Fibroblast of mammary gland (primary cell): ENCODE measurements at places on chromosomes 6 and 20.

GRCh38 chr20:1664911-1665310 lies 7.3 kb upstream of the SIRPG start:
- no peak for DNase-seq

DNA sequence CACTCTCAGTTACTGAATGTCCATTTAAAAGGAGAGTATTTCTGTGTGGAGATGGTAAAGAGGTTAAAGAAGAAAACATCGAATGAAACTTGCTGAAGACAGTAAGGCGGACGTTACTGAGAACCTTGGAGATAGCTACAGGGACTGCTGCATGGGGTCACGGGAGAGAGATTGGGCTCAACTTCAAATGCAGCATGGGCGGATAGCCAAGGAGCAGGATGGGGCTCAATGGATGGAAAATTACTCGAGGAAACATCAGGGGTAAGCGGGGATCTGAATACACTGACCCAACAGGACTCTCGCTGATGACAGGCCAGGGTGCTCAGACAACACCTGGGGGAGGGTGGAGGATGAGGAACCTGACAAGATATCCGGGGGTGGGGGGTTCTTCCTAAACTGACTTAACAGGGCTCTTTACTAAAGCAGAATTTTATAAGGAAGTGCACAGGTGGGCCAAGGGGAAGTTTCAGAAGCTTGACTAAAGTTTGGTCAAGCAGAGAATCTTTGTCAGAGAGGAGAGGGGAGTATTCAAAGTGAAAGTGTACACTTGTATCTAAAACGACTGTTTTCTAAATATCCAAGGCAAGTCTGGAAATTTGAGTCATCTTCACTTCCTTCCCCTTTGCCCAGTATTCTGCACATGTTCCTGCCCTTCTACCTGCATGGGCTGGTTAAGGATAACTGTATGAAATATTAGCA lies 22.8 kb downstream of the ECT2L start:
- DNase-seq = no peak

DNA sequence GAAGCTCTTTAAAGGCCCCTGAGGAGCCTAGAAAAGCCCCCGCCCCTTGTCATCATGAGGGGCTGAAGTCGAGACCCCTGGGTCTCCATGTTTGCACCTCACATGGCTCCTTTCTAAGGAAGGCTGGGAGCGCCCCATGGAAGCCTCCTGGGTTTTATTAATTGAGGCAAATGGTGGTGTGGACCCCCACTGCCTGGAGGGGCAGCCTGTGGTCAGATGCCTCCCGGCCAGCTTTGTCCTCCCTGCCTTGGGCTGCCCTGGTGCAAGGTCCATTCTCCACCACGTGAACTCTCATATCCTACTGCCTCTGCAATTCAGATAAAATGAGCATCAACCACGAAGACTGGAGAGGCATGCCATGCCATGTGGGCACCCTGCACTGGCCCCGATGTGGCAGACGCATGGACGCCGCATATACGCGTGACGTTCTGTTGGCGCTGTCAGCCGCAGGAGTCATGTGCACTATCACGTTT lies 295.5 kb downstream of the TAF4 start:
- no peak for DNase-seq

DNA sequence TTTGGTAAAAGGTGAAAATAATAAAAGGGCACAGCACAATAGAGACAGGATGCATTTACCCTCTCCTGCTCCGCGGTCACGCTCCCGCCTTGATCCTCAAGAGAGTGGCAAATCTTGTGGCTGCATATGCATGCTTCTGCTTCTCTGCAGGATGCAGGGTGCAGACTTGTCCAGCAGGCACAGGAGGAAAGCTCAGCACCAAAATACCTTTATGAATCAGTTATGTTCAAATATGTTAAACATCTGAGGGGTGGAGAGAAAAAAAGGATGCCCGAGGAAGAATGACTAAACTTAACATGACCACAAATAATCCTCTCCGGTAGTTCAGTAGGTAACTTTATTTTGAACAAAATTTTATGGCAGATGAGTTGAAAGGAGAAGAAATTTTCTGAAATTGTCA lies 366.1 kb upstream of the SOX4 start:
- DNase-seq = peak; percentile 18

DNA sequence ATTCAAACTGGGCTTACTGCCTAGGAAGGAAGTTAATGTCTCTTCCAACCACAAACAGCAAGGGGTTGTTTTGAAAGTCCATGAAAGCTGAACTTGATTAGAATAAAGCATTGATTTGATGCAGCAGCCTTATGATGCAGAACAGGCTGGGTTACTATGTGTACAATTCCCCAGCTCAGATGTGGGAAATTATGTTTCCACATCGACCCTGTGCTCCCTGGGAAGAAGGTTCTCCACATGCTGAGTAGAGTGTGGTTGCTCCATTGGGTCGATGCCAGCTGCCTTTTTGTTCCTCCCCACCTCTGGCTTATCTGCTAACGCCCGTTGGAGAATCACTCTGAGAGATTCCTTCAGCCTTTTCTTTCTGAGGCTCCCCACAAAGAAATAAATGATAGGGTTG lies 1.2 kb downstream of the MAS1L start:
- no peak for DNase-seq

- DNase-seq = no peak
These were observed 167.9 kb upstream of the JARID2 start for GRCh38 chr6:15077961-15078360.

DNA sequence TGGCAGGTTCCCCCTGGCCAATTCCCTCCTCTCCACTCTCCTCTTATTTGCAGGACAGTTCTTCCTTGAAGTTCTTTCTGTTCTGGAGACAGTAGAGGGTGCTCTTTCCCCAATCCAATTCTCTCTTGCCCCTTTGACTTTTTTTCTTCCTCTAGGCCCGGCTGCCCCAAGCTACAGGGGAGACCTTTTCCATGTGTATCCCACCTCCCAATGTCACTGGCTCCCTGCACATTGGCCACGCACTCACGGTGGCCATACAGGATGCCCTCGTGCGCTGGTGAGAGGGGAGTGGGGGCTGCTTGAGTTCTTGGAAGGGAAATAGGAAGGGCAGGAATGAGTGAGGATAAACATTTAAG lies 1.5 kb downstream of the VARS2 start:
- DNase-seq = peak; percentile 79

DNA sequence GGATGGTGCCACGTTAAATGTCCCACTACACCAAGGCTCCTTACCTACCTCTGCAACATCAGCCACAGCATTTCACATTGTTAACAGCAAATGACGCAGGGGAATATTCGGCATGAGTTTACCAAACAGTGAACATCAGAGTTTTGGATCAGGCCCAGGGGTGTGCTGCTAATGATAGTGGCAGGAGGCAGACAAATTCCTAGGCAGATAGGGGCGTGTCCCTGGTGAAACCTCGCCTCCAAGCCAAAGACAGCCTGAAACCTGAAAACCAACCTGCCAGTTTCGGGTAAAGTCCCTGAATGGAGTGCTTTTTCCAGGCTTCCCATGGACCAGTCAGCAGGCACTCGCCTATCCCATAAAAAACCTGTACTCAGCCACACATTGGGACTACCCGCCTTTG lies 133.6 kb downstream of the SH3BGRL2 start:
- no peak for DNase-seq

DNA sequence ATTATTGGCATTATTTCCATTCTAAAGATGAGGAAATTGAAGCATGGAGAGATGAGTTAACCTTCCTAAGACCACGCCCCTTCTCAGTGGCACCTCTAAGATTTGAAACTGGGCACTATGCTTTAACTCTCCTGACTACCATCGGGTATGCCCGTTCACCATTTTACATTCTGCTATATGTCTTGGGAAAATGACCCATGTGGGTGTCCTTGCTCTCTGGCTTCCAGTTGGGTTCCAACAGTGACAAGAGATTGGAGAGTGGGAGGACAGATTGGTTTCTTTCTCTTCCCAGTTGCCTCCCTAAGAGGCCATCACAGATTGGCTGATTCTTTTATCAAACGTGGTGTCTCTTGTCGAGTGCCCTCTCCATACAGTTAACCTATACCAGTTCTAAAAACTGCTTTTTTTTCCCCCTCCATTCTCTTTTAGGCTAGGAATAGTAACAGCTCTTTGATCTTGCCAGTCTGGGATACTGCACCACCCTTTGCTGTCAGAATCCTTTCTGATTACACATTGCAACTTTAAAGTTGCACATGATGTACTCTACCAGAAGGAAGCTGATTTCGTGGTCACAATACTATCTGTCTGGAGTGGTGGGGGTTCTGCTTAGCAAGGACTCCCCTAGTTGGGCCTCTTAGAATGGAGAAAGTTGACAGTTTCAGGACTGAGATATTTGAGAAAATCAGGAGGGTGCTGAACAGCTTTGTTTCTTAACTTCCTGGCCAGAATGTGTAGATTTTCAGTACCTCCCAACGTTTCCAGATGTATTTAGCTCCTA lies 88.0 kb upstream of the ELOVL5 start:
- peak; percentile 52 for DNase-seq

- DNase-seq = no peak
These were observed at the start of gene RIN2 for GRCh38 chr20:19758133-19758500. TSS of gene RIN2 (plus strand) at chr20:19758258. CDS start at chr20:19889602, 131,344 bp downstream.
